Retina (tissue), 1 donor: ENCODE measurements at places on chromosomes 7 and 10.
A peak's percentile ranks its signal among the peaks of the same experiment; 100 is the strongest.

GRCh38 chr10:127216274-127216673 lies 19.9 kb upstream of the INSYN2A start:
- DNase-seq: no peak

DNA sequence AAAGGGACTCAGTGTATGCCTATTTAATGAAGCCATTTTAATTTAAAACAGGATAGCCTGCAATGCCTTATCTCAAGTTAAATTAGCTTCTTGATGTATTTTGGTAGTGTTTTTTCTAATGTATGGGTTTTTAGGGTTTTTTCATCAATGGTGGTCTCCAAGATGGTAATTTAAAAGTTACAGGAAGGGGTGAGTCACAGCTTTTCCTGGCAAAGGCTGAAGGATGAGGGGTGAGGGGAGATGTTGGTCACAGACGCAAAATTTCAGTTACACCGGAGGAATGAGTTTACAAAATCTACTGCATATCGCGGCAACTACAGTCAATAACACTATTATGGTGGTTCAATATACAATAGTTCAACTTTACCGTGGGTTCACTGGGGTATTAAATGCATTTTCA lies 31.6 kb downstream of the CCDC3 start:
- DNase-seq: no peak

- no peak for DNase-seq
Observed at GRCh38 chr10:45308707-45309106, 6.7 kb downstream of the OR13A1 start.

DNA sequence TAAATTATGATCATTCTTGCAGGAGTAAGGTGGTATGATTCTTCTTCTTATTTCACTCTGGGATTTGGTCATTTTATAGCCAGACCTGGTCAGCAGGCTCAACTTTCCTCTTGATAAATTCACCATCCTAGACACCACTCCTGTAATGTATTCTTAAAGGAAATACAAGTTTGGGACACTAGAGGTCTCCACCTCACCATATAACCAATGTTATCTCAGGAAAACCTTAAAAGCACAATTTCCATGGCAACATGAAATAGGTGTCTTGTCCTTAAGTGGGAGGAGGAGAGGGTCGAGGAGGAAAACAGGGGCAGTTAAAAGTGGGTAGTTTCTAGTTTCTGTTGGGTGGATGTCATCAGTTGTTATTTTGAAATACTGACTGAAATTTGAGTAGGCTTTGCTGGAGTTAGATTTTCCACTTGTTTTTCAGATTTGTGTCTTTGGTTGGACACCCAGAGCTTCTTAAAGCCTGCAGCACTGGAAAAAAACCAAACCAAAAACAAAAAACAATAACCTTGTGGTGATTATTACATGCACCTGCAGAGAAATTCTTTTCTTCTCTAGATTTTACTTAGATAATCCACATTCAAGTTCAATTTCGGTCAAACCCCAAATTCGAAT lies 163.1 kb downstream of the PRKCQ start:
- peak; percentile 53 for DNase-seq

DNA sequence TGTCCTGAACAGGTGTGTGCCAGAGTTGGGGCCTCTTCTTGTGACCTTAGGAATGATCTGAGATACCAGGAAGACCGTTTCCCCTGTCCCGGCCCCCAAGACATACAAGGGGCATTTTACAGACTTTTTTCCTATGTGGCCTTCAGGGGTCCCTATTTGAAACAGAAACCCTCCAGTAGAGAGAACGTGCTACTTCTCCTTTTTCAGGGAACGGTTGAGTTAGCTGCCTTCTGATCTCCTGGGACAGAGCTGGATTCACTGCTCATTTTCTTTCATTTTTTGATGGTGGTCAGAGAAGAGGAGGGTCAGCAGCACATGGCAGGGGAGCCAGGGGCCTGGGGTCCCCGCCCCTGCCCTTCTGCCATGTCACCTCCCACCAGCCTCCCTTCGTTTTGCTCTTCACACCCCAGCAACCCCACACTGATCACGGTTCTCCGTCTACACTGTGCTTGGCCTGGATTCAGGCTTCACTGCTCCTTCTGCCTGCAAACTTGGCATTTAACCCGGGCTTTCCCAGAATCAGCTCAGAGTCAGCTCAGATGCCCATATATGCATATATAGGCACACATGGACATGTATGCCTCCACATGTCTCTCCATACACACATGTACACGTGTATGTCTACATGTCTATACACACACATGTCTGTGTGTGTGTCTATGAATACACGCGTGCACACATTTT lies 138.1 kb upstream of the BTBD16 start:
- DNase-seq: no peak

- peak; percentile 54 for DNase-seq
Observed at GRCh38 chr7:33185786-33186185, 56.4 kb downstream of the BBS9 start.

- no peak for DNase-seq
Observed at GRCh38 chr7:4138866-4139265, 543.2 kb upstream of the FOXK1 start.

- DNase-seq: no peak
Observed at GRCh38 chr7:81623251-81623855, 146.5 kb downstream of the HGF start.

GRCh38 chr10:96228408-96228994 lies 42.9 kb downstream of the BLNK start:
- DNase-seq: no peak
